ENCODE measurements at places on chromosomes 5 and 9.

GRCh38 chr9:87527211-87527916 is 29.7 kb downstream of the DAPK1 start:
- DNase-seq: no peak

- DNase-seq: no peak
These were observed 76.8 kb upstream of the SIMC1 start for GRCh38 chr5:176161431-176161830.

DNA sequence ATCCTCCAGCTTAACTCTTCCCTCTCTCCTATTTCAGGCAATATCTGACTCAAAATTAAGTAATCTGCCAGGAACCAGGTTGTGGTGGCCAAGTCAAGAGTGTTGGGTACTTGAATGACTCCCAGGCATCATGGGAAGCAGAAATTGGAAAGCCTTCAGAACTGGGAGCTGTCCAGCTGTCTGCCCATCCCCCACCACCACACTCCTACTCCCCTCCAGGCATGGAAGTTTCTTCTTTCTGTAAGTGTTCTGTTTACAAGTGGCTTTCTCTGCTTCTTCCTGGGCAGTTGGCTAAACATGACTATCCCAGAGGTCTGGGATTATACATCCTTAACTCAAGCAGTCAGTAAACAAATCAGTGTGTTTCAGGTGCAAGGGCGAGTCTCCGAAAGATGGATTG is 14.6 kb upstream of the PBX3 start:
- DNase-seq: no peak

GRCh38 chr5:10563110-10563944 is 543 bp upstream of the ANKRD33B start:
- DNase-seq: peak; percentile 87

- DNase-seq: no peak
These were observed 161.7 kb downstream of the OXCT1 start for GRCh38 chr5:41708604-41708940.

DNA sequence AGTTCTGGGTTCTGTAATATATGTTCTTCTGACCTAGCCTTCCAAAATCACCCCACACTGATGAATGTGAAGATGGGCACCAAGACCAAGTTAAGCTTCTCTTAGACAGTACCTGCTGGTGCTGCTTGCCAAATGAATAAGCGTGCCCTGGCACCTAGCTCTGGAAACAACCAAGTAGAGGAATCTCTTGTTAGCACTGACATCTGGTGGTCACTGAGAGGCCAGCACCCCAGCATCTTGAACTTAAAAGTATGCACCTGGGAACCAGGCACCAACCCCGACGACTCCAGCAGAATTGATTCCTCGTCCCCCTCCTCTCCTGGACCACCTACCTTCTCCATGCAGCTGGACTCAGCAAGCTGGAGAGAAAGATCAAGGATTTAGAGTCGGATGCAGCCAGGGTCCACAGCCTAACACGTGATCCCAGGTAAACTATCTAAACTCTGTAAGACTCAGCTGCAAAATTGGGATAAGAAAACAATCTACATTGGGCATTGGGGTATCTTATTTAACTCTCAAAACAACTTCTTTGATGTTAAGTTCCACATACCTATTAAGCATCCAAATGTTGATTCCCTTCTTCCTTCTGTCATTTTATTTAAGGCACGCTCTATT is 89.8 kb downstream of the SLC1A3 start:
- no peak for DNase-seq

GRCh38 chr9:117706421-117707116 is 2.4 kb downstream of the TLR4 start:
- no peak for DNase-seq

DNA sequence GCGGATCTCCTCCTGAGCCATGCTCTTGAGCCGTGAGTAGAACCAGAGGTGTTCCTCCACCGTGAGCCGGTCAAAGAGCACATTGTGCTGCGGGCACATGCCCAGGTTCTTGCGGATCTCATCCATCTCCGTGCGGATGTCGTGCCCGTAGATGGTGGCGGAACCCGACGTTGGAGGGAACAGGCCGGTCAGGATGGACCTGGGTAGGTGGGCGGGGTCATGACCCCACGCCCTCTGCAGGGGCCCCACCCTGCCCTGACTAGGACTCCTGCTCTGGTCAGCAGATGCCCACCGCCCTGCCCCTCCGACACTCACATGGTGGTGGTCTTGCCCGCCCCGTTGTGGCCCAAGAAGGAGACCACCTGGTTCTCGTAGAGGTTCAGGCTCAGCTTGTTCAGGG is 12.1 kb downstream of the ABCA2 start:
- no peak for DNase-seq

- no peak for DNase-seq
These were observed 285.5 kb upstream of the MAP3K1 start for GRCh38 chr5:56529666-56530430.

GRCh38 chr9:79165020-79165780 is 406.6 kb upstream of the TLE4 start:
- DNase-seq: no peak

DNA sequence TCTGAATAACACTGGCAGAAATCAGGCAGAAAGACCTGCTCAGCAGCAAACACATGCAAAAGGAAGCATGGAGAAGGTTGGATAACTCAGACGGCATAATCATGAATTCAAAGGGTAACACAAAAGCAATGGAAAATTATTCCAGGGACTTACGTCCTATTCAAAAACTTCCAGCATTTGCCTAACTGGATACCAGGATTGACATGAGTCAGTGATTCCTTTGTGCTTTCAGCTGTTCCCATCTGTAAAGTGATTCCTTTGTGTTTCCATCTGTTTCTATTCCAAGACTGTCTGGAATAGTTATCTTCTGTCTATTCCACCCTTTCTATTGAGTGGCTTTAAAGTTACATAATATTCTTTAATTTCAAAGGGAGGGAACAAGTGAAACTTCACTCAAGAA is 1361.7 kb upstream of the CDH9 start:
- DNase-seq: no peak

GRCh38 chr9:92538541-92538940 is 2.8 kb upstream of the ECM2 start:
- no peak for DNase-seq

DNA sequence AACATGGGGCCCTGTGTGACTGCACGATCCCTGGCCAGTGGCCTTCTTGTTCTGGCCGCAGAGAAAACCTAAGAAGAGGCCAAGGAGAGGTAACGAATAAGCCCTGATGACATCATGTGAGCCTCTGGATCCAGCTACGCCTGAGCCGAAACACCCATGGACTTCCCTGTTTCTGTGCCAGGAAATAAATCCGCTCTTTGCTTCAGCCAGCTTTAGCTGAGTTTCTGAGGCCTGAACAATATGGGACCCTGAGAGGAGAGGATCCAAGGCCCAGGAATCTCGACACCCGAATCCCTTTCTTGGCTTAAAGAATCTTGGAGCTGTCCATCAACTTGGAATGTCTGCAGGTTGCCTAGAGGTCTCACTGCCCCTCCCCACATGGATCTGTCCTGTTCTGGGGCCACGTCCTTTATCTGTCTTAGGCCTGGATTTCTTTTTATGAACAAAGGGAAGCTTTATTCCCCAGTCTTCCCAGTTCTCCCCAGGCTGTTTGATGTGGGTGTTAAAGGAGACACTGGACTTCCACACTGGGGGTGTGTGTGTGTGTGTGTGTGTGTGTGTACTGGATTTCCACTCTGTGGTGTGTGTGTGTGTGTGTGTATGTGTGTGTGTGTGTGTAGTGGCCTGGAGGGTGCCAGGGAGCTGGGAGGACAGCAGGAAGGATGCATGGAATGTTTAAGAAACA is 13.7 kb downstream of the IER5L start:
- no peak for DNase-seq

GRCh38 chr9:98690686-98691085 is 18.0 kb downstream of the GABBR2 start:
- no peak for DNase-seq

GRCh38 chr5:113215401-113216060 is 219.3 kb downstream of the TSSK1B start:
- no peak for DNase-seq

- DNase-seq: no peak
These were observed 62.0 kb downstream of the AMBP start for GRCh38 chr9:114016101-114016500.

DNA sequence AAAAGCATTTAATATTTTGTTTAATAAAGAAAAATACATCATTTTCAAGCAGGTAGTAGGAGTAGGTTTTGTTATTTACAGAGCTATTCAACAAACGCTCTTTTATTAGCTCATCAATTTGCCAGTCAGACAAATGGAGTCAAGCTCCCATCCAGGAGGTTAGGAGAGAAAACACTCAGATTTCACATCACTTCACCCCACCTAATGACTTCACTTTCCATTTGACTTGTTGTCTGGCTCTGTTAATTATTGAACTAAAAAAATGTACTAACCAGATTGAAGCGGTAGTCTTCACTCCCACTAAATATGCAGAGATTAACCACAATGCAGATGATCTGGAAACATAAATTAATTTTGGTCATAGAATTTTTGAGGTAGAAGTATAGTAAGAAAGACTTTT is 193.6 kb upstream of the VCAN start:
- no peak for DNase-seq

DNA sequence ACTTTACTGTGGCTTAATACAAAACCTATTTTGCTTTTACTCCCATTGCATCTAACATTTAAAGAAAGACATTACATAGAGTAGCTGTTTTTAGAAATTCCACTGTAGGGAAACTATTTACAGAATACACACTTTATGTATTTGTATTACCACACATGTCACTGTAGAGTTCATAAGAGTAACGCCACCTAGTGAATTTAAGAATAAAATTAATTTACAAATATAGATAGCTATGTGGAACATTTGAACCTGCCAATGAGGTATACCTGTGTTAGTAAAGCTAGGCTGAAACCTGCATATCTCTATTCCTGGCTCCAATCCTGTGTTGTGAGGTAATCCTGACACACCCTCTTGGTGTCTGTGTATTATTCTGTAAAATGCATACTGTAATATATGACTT is 234.4 kb downstream of the MAST4 start:
- DNase-seq: no peak

DNA sequence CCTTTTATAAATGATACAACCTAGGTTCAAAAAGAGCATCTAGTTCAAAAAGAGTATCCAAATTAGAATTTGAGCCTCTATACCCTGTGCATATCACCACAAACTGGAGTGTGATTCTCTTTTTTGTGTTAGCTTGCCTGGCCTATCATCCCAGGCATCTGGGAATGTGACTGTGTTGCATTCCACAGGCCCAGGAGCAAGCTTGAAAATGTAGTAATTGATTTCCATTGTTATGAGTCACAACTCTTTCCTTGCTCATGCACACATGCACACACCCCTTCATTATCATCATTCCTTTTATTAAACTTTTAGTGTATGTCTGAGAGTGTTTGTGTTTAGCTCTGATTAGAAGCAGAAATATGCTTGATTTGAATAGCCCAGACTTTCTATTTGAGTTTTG is 75.2 kb downstream of the FCHO2 start:
- DNase-seq: no peak

- DNase-seq: no peak
These were observed 10.0 kb downstream of the MARCHF11 start for GRCh38 chr5:16169550-16169949.

DNA sequence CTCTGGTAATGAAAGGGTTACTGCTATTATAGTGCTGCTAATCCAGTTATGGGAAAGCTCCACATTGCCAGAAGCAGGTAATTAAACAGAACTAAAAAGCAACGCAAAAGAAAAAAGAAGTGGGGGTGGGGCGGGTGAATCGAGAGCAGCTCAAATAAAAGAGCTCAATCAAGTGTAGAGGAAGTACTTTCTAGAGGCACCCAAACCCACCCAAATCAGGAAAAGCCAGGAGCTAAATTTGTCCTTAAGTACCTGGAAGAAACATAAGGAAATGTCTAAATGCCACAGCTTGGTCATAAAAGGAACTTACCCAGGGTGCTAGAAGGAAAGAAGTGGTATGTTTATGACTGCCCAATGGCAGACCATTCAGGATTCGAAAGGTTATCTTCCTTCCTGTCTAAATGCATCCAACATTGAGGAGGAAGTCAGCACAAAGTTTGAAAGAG is 2.4 kb upstream of the RNF145 start:
- no peak for DNase-seq

DNA sequence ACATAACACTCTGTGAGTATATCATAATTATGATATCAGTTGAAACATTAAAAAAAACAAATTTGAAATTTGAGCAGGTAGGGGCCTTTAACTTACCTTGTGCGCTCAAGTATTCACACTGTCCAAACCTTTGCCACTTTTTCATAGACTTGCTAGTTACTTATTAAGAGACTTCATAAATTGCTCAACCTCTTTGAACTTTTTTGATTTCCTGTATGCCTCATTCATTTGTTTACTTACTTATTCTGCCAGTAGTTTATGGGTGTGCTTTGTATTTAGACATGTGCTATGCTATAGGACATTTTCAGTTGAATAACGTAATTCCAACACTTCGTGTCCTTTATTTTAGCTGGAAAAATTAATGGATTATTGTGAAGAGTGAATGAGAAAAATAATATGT is 204.8 kb downstream of the HCN1 start:
- DNase-seq: no peak

GRCh38 chr9:36443581-36443980 is 43.5 kb upstream of the RNF38 start:
- no peak for DNase-seq

GRCh38 chr9:9855177-9856078 is 757.4 kb downstream of the PTPRD start:
- DNase-seq: no peak

- DNase-seq: no peak
These were observed 2280.7 kb downstream of the MAT2B start for GRCh38 chr5:165786073-165786472.

DNA sequence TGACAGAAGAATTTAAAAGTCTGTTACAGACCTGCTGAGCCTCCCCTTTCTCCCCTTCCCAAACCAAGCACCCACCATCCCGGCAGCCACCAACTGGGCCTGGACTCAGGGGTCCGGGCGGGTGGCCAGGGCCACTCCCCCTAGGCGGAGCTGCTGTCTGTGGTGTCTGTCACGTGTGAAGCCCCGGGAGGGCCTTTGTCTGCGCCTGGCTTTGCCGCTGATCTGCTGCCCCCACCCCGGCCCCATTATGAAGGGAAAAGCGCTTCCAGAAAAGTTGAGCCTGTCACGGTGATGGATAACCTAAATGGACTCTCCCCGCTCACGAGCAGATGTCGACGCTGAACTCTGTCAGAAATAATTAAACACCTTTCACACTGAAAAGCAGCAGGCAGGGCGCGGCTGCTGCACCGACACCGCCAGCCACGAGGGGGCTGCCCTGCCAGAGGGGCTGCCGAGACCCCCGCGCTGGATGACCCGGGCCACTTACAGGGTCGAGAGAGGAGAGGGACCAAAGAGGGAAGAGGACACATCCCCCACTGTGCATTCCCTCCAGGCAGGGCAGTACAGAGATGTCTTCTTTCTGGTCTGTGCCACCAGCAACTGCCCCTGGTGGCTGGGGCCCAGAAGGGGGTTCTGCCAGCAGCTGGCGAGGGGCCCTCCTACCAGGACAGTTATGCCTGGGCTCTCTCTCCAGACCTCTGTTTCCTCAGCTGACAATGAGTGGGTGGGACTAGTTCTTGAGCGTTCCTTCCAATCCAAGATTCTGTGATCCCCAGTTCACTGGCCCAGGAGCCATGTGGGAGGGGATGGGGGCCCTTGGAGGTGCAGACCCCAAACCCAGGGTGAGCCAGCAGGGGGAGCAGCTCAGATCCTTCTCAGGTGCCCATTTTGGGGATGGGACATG is 36.0 kb upstream of the BARHL1 start:
- no peak for DNase-seq
